ENCODE measurements at places on chromosomes 11 and 22.

DNA sequence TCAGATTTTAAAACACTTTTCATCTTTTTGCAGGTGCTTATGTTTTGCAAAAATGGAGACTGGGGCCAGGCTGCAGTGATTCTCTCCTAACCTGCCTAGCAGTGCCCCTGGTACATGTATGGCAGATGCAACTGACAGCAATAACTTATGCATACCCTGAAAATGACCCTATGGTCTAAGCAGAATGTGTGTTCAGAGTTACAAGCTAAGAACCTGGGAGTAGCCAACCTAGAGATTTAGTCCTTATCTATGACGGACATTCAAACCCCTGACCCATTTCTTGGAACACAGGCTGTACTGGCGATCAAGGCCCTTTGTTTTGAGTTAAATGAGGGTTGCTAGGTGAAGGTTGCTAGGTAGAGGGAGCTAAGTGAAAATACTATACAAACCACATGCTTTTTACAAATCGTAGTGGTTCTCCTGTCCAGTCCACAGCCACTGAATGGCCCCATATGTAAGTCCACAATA, 184.9 kb upstream of the SESN3 start:
- DNase-seq = no peak

- no peak for DNase-seq
These were observed 28.6 kb downstream of the VPS37C start for GRCh38 chr11:61132646-61133045.

- no peak for DNase-seq
These were observed 28.4 kb upstream of the CACNG2 start for GRCh38 chr22:36731916-36732315.

DNA sequence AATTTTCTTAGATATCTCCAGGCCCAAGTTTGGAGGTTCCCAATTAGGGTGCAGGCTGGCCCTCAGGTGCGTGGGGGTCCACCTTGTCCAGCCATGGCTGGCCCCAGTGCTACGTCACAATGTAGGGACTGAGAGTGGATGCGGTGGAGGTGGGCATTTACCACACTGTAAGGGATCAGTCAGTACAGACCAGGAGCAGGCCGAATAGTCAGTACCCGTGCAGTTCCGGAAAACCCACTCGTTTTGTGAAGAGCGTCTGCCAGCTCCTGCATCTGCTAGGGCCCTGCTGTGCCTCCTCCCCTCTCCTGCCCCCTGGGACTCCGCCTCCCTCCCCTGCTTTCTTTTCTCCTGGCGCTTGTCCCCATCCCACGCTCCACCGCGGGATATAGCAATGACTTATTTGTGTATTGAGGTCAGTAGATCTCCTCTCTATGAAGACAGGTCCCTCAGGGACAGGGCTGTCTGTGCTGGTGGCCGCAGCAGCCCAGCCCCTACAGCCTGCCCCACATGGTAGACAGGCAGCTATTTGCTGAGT, 50.4 kb upstream of the SEPTIN5 start:
- DNase-seq = no peak

DNA sequence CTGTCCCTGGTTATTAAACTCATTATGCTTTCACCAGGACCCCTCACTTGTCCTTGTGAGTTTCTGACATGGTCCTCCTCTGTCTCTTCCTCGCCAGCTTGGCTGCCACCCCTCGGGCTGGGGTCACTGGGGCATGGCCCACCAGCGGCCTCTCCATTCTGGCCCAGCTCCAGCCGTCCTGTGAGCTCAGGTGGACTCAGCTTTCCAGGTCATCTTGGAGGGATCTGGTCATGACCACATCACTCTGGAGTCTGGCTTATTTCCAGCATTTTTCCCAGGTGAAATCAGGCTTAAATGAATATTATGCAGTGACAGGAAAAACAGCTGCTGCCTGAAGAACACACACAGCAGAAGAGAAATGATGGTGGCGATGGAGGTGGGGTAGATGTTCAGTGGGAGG, 224.5 kb downstream of the ADAMTS15 start:
- no peak for DNase-seq

GRCh38 chr11:113440816-113441215, 34.4 kb downstream of the DRD2 start:
- DNase-seq = no peak

GRCh38 chr11:127859941-127860354, 727.4 kb downstream of the ETS1 start:
- no peak for DNase-seq

DNA sequence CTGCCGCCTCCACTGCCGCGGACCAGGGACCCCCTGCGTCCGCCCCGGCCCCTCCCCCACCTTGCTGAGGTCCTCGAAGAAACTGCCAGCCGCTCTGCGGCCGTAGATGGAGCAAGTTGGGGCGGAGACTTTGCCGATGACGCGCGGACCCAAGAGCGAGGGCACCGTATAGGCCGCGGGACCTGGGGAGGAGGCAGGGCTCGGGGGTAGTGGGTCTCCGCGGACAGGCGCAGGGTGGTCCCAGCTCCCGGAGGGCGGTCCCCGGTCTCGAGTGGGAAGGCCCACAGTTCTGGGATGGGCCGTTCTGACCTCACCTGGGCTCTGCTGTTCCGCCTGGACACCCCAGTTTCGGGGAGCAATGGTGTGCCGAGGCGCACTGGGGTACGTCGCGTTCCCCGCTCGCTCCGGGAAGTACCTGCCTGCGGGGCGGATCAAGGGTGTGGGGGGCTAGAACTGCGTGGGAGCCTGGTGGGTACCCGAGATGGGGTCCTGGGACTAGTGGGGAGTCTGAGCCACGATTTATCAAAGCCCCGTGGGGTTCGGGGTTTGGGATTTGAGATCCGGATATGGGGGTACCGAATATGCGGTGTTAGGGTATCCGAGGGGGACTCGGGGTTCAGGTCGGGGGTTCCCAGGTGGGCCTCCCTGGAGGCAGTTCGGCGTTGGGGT, 1.2 kb upstream of the TYMP start:
- DNase-seq = peak; percentile 83

DNA sequence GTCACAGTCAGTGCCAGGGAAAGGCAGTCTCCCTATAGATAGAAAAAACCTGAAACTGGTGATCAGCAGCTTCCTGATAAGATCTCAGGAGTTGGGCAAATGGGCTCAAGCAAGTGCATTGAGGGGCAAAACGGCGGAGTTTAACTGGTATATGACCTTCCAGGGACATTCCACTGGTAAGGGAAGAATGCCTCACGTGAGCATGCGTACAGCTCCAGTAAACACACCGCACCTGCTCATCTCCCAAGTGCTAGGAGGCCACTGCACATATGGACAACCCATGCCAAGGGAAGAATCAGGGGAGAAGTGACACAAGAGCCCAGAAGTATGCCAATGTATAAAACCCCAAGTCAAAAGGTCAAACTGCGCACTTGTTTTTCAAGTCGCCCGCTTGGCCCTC, 11.6 kb downstream of the HEPHL1 start:
- DNase-seq = no peak

DNA sequence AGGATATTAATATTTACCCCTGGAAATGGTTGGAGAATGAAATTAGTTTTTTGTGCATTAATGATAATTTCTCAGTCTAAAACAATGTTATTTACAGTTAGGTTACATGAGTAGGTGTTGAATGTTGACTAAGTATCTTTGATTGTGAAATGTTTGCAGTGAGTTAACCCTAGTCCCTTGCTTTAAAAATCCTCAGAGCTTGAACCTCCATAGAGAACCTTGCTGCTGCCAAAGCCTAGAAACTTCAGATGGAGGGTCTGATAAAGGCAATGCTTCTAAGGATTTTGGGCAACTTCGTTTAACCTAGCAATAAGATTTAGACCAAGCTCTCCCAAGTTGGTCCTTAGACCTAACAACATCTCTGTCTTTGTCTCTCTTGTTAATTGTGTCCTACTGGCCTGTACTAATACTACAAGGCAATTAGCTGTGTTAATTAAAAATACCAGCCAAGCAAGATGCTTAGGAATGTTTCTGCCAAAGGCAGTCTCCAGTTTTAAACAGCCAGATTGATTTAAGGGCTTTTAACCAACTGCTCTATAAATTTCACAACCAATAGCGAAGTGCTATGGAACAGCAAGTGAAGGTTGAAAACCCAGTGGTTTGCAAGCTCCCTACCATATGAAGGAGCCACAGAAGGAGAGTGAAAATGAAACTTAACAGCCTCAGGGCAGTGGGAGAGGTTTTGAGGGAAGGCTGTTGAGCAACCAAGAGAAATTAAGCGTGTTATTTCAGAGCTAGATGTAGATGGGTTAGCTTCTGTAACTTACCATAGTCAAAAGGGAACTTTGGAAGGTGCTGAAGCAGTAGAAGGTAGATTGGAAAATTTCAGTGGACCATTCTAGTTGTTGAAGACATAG, 295.9 kb upstream of the ANO5 start:
- no peak for DNase-seq

- DNase-seq = no peak
These were observed 1150.1 kb downstream of the BRD1 start for GRCh38 chr22:48677621-48678020.

- DNase-seq = peak; percentile 30
These were observed 816 bp downstream of the PDE3B start for GRCh38 chr11:14644226-14645014.

- no peak for DNase-seq
These were observed 23.6 kb upstream of the EFCAB6 start for GRCh38 chr22:43835736-43836135.

DNA sequence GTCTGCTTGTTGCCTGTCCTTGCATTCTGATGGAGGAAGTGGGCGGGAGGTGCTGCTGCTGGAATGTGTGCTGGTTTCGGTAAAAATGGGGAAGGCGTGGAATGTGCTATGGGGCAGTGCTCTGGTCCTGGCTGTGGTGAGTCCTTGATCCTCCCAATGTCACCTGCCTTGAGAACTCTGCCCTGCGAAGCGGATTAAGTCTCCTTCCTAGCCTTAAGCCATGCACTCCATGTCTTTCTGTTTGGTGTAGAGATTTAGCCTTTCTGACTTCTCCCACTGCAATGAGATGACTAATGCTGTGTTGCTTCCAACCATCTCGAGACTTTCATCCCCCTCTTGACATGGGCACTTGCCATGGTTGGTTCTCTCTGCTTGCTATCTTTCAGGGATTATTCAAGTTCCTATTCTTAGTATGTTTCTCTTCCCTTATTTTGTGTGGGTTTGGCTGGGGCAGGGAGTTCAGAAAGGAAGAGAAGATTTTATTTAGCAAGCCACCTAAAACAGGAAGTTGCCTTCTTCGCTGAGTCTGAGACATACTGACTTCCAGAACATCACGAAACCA, 687.9 kb downstream of the NTM start:
- no peak for DNase-seq

GRCh38 chr11:34738237-34738636, 117.3 kb downstream of the EHF start:
- DNase-seq = no peak

DNA sequence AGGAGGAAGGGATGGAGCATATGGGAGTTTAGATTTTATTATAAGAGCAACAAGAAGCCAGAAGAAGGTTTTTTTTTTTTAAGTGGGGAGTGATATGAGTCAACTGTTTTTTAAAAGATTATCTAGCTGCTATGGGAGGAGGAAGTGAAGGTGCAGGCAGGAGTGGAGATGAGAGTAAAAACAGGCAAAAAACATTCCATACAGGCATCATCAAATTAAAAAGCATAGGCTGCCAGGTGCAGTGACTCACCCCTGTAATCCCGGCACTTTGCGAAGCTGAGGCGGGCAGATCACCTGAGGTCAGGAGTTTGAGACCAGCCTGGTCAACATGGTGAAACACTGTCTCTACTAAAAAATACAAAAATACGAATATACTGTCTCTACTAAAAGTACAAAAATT, 368.4 kb upstream of the MTNR1B start:
- no peak for DNase-seq

DNA sequence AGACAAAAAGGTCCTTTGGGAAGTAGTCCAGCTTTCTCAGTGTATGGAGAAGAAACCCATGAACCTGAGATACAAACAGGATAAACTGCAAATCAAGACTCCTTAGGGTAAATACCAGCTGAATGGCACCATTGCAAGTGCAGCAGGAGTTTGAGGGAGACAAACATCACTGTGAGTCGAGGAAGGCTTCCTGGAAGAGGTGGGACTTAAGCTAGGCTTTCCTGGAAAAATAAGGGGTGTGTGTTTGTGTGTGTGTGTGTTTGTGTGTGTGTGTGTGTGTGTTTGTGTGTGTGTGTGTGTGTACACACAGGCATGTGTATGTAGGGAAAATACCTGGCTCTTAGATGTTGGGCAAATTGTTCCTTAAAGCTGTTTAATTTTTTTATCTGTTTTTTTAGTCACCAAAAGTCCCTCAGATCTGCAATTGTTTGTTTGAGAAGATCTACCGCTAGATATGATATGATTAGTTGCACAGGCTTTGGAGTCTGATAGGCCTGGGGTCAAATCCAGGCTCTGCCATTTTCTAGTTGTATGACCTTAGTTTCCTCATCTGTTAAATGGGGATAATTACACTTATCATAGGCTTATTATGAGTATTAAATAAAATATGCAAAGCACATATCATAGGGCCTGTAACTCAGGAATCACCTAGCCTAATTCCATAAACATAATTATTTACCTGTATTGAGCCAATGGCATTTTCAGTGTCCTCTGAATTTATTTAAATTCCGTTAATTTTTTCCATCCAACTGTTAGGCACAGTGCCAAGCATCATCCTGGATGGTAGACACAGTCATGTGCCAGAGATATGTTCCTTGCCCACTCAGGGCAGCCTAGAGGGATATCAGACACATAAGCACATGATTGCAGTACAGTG, 85.6 kb upstream of the EED start:
- no peak for DNase-seq

DNA sequence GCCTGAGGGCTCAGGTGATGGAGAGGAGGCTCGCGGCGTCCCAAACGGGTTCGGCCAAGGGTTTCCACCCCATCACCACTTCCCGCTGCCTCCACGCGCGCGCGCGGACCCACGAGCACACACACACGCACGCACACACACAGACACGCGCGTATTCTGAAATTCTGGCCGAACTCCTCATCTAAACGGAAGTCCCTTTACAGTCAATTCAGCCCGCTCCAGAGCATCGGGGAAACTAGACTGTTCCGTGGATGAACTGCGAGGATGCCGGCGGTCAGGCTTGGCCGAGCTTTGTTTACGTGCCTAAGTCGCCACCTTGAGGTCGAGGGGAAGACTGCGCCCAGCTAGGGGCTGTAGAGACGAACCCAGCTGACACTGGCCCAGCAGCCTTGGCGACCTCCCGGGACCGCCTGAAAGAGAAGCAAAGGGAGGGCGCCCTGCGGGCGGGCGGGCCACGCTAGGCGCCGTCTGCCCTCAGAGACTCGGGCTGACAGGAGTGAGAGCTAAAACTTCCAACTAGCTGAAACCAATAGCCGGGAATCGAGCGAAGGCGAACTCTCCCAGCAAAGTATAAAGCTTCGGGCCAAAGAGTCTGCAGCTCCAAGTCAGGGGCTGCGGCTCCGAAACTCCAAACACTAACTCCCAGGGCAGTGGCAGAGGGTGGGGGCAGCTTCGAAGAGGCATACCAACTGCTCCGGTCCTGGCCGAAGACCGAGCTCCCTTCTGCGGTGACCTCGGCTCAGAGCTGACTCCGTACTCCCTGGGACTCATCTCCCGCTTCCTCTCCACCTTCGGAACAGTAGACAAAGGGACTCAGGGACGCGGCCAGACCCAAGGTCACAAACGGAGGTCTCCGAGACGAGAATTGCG, 124.7 kb upstream of the C11orf58 start:
- peak; percentile 48 for DNase-seq

- DNase-seq = no peak
These were observed 25.5 kb upstream of the SHISAL1 start for GRCh38 chr22:44338177-44338810.
